B cell (primary cell): ENCODE measurements at places on chromosomes 4 and X. TPM values are rescaled to one million over a fixed set of nuclear protein-coding genes. Genes with fewer than 3 reads are reported as not detected.

SH3BGRL gene
- 59.5 and 65.6 TPM in 2 replicates for polyA plus RNA-seq

- no peak overlapping the region for H3K27ac ChIP-seq
- DNase-seq, result no peak
- H3K4me3 ChIP-seq, result no peak overlapping the region
- H3K36me3 ChIP-seq, result no peaks in the 10 kb centered on the region
Measured at GRCh38 chr4:121011780-121012340, 60.5 kb downstream of the NDNF start.

GRCh38 chr4:38322714-38323113, 341.3 kb upstream of the KLF3 start:
- H3K27ac ChIP-seq, result no peak overlapping the region
- no peaks in the 10 kb centered on the region for H3K36me3 ChIP-seq
- H3K27me3 ChIP-seq, result no peaks in the 10 kb centered on the region
- no peak overlapping the region for H3K4me3 ChIP-seq
- DNase-seq, result no peak

TRIML1 gene
- not detected in 2 replicates for polyA plus RNA-seq

DNA sequence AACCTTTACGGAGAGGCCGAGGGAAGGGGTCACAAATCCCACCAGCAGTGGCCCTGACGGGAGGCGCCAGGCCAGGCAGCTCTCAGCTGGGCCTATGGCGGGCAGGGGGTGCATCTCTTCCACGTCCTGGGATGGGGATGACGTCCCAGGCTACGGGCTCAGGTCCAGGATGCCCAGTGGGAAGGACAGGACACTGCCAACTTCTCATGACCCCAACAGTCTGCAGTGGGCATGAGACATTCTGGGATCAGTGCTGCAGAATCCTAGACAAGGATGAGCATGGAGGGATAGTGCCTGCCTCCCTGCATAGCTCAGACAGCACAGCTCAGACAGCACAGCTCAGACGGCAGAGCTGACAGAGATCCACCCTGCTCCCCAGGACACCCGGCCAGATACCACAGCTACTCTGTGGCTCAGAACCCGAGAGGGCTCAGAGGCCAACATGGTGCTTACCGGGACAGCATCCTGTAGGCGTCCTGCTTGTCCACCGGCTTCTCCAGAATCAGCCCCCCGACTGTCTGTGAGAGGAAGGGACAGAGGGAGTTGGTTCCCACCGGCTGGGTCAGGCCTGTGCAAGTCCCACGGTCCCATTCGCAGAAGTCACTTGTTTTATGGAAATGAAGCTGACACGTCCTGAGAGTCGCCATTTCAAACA, 17.3 kb downstream of the ASMTL start:
- peaks cover 33% of the 10 kb centered on the region for H3K36me3 ChIP-seq
- no peaks in the 10 kb centered on the region for H3K27me3 ChIP-seq
- H3K4me1 ChIP-seq, result no peaks in the 10 kb centered on the region
- DNase-seq, result no peak
- H3K27ac ChIP-seq, result no peak overlapping the region

DNA sequence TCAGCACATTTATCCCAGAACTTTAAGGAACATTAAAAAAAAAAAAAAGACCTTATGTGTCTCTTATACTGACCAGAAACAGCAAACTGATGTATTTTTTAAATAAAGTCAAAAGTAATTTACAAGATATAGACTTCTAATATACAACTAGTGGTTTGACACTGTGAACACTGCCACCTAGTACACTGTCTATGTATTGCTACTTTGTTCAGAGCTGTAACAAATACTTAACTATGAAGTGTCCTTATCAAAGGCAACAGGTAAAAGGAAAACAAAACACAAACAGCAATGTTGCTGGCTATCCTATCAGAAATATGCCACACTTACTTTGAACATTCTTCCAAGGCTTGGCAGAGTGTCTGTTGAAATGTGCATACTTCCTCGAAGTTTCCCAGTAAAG, 60.4 kb downstream of the CD40LG start:
- H3K36me3 ChIP-seq, result no peaks in the 10 kb centered on the region
- DNase-seq, result no peak
- H3K27ac ChIP-seq, result no peak overlapping the region
- H3K4me1 ChIP-seq, result peaks cover 16% of the 10 kb centered on the region
- H3K4me3 ChIP-seq, result no peak overlapping the region

DNA sequence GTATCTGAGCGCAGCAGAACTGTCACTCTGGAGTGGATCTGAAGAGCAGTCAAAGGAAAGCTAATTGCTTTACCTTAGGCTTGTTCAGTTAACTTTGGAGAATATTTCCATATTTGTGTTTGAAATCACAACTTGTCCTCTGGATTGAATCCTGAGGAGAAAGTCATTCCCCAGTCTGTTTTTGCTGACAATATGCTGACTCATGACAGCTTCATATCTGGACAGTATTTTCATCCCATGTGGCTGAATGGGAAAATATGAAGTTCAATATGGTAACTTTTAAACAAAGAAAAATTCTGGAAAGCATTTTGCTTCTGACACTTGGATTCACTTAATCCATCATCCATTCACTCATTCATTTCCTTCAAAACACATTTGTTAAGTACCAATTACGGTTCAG, 46.3 kb upstream of the MAGEC3 start:
- no peak overlapping the region for H3K4me3 ChIP-seq
- no peak overlapping the region for H3K27ac ChIP-seq
- no peaks in the 10 kb centered on the region for H3K27me3 ChIP-seq
- H3K4me1 ChIP-seq, result no peaks in the 10 kb centered on the region

ADGRG4 gene
- not detected in 2 replicates for polyA plus RNA-seq

TLR2 gene
- 2.0 and 3.3 TPM in 2 replicates for polyA plus RNA-seq

KDR gene
- not detected in 2 replicates for polyA plus RNA-seq
